T-helper 2 cell treated with Interferon-gamma antibody and Interleukin-4, amounts not matched to agents 5 μg/mL and 100 μg/mL, for 36 hours (primary cell): ENCODE measurements at places on chromosomes 1 and 21.

- no peaks in the 10 kb centered on the region for H3K27me3 ChIP-seq
- H3K27ac ChIP-seq, result no peak overlapping the region
- DNase-seq, result no peak
- no peaks in the 10 kb centered on the region for H3K4me1 ChIP-seq
- H3K36me3 ChIP-seq, result no peaks in the 10 kb centered on the region
These were observed 2005.7 kb downstream of the MRPL39 start for GRCh38 chr21:23601549-23601948.

GRCh38 chr1:12692967-12693782, 22.7 kb upstream of the AADACL3 start:
- peaks cover 13% of the 10 kb centered on the region for H3K27me3 ChIP-seq
- no peaks in the 10 kb centered on the region for H3K4me1 ChIP-seq
- DNase-seq, result no peak
- no peak overlapping the region for H3K4me3 ChIP-seq
- H3K27ac ChIP-seq, result no peak overlapping the region

- peaks cover 9% of the 10 kb centered on the region for H3K4me1 ChIP-seq
- DNase-seq, result no peak
- no peak overlapping the region for H3K27ac ChIP-seq
These were observed 2.2 kb downstream of the ANGPTL1 start for GRCh38 chr1:178868706-178869105.

GRCh38 chr1:147109041-147109440, 63.2 kb downstream of the PRKAB2 start:
- H3K27me3 ChIP-seq, result peaks cover 22% of the 10 kb centered on the region
- H3K4me3 ChIP-seq, result no peak overlapping the region
- H3K4me1 ChIP-seq, result peaks cover 2% of the 10 kb centered on the region

GRCh38 chr1:205665201-205666045, 14.9 kb downstream of the SLC45A3 start:
- H3K27me3 ChIP-seq, result no peaks in the 10 kb centered on the region
- no peaks in the 10 kb centered on the region for H3K36me3 ChIP-seq
- peaks cover 4% of the 10 kb centered on the region for H3K4me1 ChIP-seq
- no peak overlapping the region for H3K27ac ChIP-seq
- DNase-seq, result no peak

DNA sequence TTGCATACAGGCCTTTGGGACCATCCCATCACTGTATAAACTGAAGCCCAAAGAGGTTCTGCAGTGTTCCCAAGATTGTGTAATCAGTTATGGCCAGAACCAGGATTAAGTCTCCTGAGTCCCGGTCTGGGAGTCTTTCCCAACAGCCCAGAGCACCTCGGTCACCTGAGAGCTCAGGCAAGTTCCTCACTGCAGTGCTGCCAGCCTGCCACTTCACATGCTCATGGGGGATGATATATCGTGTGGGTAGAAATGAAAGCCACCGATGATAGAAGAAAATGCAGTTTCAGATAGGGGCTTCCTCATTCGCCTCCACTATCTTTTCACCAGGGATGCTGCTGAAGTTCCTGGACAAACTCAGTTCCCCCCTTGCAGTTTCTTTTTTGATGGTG, 30.4 kb downstream of the FHAD1 start:
- H3K27ac ChIP-seq, result no peak overlapping the region
- H3K4me1 ChIP-seq, result peaks cover 2% of the 10 kb centered on the region
- H3K36me3 ChIP-seq, result no peaks in the 10 kb centered on the region
- no peak for DNase-seq
- peaks cover 13% of the 10 kb centered on the region for H3K27me3 ChIP-seq
- no peak overlapping the region for H3K4me3 ChIP-seq

GRCh38 chr1:5959087-5959486, 33.1 kb downstream of the NPHP4 start:
- H3K27me3 ChIP-seq, result no peaks in the 10 kb centered on the region
- H3K4me1 ChIP-seq, result peaks cover 62% of the 10 kb centered on the region
- H3K27ac ChIP-seq, result peak overlapping the region; percentile 47
- DNase-seq, result no peak

DNA sequence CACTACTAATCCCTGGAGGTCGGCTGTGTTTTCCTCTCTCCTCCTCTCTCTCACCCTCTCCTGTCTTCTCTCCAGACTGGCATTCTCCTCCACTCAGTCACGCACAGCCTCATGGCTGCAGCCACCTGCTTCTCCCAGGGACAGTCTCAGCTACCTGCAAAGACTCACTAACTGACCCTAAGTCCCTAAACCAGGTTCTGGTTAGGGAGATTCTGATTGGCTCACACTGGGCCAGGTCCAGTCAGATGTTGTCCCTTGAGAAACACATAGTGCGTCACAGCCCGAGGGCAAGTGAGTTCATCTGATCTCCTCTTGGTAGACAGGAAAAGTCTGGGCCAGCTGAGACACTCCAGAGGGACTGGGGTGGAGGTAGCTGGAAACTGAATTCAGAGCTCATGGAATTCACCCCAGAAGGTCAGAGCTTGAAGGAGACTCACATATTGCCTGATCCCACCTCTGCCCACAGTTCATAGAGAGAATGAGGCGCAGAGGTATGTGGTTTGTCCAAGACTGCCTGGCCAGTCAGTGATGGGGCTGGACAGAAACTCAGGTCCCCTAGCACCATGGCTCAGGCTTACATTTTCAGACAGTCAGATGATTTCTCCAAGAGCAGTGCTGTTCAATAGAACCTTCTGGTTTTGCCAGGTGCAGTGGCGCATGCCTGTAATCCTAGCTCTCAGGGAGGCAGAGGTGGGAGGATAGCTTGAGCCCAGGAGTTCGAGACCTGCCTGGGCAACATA, 40.4 kb upstream of the RPL11 start:
- H3K27me3 ChIP-seq, result no peaks in the 10 kb centered on the region
- no peak for DNase-seq
- H3K36me3 ChIP-seq, result no peaks in the 10 kb centered on the region
- H3K4me3 ChIP-seq, result no peak overlapping the region
- H3K27ac ChIP-seq, result no peak overlapping the region

GRCh38 chr1:6645018-6645417, 20.4 kb downstream of the THAP3 start:
- no peak for DNase-seq
- no peak overlapping the region for H3K4me3 ChIP-seq
- no peaks in the 10 kb centered on the region for H3K27me3 ChIP-seq
- peaks cover 13% of the 10 kb centered on the region for H3K36me3 ChIP-seq

GRCh38 chr1:179588425-179589024, 3.1 kb upstream of the TDRD5 start:
- H3K27ac ChIP-seq, result no peak overlapping the region
- H3K27me3 ChIP-seq, result peaks cover 42% of the 10 kb centered on the region
- no peak overlapping the region for H3K4me3 ChIP-seq
- DNase-seq, result no peak
- no peaks in the 10 kb centered on the region for H3K36me3 ChIP-seq
- no peaks in the 10 kb centered on the region for H3K4me1 ChIP-seq

GRCh38 chr1:197800379-197801110, 25.3 kb upstream of the DENND1B start:
- peaks cover 12% of the 10 kb centered on the region for H3K36me3 ChIP-seq
- no peak for DNase-seq
- no peak overlapping the region for H3K27ac ChIP-seq
- H3K4me3 ChIP-seq, result no peak overlapping the region
- peaks cover 13% of the 10 kb centered on the region for H3K27me3 ChIP-seq
- H3K4me1 ChIP-seq, result no peaks in the 10 kb centered on the region

GRCh38 chr1:94851571-94851970, 31.4 kb downstream of the SLC44A3 start:
- no peak overlapping the region for H3K27ac ChIP-seq
- no peaks in the 10 kb centered on the region for H3K27me3 ChIP-seq
- no peak overlapping the region for H3K4me3 ChIP-seq
- no peak for DNase-seq
- no peaks in the 10 kb centered on the region for H3K36me3 ChIP-seq

DNA sequence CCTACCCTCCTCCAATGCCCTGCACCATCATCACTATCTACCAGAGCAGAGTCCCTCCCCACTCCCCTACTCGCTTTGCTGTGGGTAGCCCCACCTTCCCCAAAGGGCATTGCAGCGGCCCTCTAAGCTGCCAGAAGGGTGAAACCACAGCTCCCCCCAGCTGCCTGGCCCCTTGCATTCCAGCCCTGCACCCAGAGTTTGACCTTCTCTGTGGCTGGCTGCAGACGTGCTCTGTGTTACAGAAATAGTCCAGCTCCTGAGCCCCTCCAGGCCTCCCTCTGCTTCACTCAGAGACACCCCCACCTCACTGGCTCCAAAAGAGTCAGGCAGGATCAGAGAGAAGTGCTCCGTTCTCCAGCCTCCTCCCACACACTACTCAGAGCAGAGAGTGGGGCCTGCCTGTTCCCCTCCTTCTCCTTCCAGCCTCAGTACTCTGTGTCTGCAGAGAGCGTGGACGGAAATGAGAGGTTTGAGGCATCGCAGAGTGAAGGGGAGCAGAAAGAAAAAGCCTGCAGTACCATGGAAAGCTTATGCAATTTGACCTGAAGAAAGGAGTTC, 63.2 kb downstream of the PLEKHA6 start:
- H3K27ac ChIP-seq, result no peak overlapping the region
- H3K36me3 ChIP-seq, result no peaks in the 10 kb centered on the region
- DNase-seq, result no peak
- no peak overlapping the region for H3K4me3 ChIP-seq
- H3K27me3 ChIP-seq, result peaks cover 9% of the 10 kb centered on the region

- H3K4me1 ChIP-seq, result peaks cover 29% of the 10 kb centered on the region
- H3K4me3 ChIP-seq, result no peak overlapping the region
- H3K27ac ChIP-seq, result no peak overlapping the region
- DNase-seq, result no peak
- H3K27me3 ChIP-seq, result no peaks in the 10 kb centered on the region
These were observed 1.3 kb downstream of the KRTAP12-4 start for GRCh38 chr21:44653123-44653522.

DNA sequence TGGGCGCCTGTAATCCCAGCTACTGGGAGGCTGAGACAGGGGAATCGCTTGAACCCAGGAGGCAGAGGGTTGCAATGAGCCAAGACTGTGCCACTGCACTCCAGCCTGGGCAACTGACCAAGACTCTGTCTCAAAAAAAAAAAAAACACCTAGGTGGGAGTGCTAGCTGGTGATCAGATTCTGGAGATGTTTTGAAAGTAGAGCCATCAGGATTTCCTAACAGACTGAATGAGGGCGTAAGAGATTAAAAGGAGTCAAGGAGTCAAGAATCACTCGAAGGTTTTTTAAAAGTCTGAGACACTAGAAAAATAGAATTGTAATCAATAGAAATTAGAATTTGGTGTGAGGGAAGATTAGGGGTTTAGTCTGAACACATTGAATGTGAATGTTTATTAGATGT, 73.8 kb downstream of the HSF2BP start:
- no peak for DNase-seq
- H3K36me3 ChIP-seq, result no peaks in the 10 kb centered on the region
- H3K27ac ChIP-seq, result no peak overlapping the region
- peaks cover 4% of the 10 kb centered on the region for H3K27me3 ChIP-seq
- no peak overlapping the region for H3K4me3 ChIP-seq

DNA sequence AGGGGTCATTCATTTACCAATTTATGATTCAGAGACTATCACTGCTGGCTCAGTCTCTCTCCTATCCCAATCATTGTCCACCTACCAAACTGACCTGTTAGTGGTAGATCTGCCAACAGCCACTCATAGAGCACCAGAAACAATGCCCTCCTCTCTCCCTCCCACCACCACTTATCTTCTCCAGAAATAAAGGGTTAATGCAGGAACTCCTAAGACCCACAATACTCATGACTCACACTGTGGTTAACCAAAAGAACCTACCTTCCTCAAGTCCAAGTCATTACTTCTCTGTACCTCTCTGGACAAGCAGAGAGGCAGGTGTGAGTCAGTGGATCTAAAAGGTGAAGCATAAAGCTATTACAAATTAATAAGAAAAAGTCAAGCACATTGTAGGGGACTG, 40.9 kb upstream of the CAMK1G start:
- peaks cover 7% of the 10 kb centered on the region for H3K4me1 ChIP-seq
- H3K4me3 ChIP-seq, result no peak overlapping the region
- no peaks in the 10 kb centered on the region for H3K36me3 ChIP-seq
- no peak overlapping the region for H3K27ac ChIP-seq

- no peaks in the 10 kb centered on the region for H3K4me1 ChIP-seq
- H3K27ac ChIP-seq, result no peak overlapping the region
- H3K4me3 ChIP-seq, result no peak overlapping the region
- no peaks in the 10 kb centered on the region for H3K27me3 ChIP-seq
- DNase-seq, result no peak
- H3K36me3 ChIP-seq, result no peaks in the 10 kb centered on the region
These were observed 78.0 kb upstream of the KCNJ6 start for GRCh38 chr21:37994211-37994610.

GRCh38 chr21:27589781-27590180, 622.9 kb upstream of the ADAMTS5 start:
- no peak overlapping the region for H3K27ac ChIP-seq
- no peaks in the 10 kb centered on the region for H3K4me1 ChIP-seq
- no peak overlapping the region for H3K4me3 ChIP-seq
- H3K36me3 ChIP-seq, result no peaks in the 10 kb centered on the region
- no peaks in the 10 kb centered on the region for H3K27me3 ChIP-seq
- DNase-seq, result no peak

DNA sequence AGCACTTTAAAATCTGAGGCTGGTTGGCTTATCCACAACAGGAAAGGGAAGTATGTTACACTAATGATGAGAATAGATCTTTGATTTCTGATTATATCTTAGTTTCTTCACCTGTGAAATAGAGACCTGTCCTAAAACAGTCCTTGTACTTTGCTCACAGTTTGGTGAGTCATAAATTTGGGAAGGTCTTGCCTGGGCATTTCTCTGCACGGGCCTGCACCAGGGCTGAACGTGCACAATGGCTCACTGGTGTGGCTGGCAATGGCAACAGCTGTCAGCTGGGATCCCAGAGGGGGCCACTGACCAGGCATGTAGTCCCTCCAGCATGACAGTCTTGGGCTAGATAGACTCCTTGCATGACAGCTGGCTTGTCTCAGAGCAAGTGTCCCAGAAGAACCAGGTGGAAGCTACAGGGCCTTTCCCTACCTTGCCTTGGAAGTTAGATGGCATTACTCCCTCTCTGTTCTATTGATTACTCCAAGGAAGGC, 367.4 kb downstream of the DISC1 start:
- no peaks in the 10 kb centered on the region for H3K4me1 ChIP-seq
- no peaks in the 10 kb centered on the region for H3K36me3 ChIP-seq
- H3K27me3 ChIP-seq, result no peaks in the 10 kb centered on the region
- no peak overlapping the region for H3K4me3 ChIP-seq

GRCh38 chr1:244067893-244068292, 16.8 kb downstream of the ZBTB18 start:
- no peak for DNase-seq
- H3K27ac ChIP-seq, result no peak overlapping the region
- peaks cover 2% of the 10 kb centered on the region for H3K27me3 ChIP-seq
- no peak overlapping the region for H3K4me3 ChIP-seq

DNA sequence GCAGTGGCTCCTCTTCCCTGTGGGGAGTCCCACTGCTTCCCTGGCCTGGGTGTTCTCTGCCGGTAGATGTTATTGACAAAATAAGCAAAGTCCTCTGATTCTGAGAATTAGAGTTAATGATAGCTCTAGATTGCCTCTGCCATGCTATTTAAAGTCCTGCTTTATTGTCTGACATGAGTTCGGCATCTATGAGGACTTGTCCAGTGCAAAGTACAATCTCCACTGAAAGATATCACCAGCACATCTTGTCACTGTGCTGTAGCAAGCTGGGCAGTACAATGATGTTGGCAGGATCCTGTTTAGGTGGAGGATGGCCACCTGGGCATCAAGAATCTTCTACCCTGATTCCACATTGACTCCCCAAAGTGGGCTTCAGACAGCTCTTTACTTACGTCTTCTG, 54.0 kb upstream of the ATP5PO start:
- peaks cover 25% of the 10 kb centered on the region for H3K4me1 ChIP-seq
- no peak overlapping the region for H3K4me3 ChIP-seq
- peaks cover 41% of the 10 kb centered on the region for H3K36me3 ChIP-seq

- H3K4me1 ChIP-seq, result peaks cover 2% of the 10 kb centered on the region
- no peak overlapping the region for H3K27ac ChIP-seq
- H3K27me3 ChIP-seq, result peaks cover 11% of the 10 kb centered on the region
- no peaks in the 10 kb centered on the region for H3K36me3 ChIP-seq
- H3K4me3 ChIP-seq, result no peak overlapping the region
- no peak for DNase-seq
These were observed 149.4 kb upstream of the TIAM1 start for GRCh38 chr21:31493350-31493880.
